ENCODE measurements at places on chromosomes 7 and 10.

- no peak for DNase-seq
These were observed 59.5 kb upstream of the PRKG1 start for GRCh38 chr10:51014680-51015389.

- DNase-seq, result no peak
These were observed 140.2 kb downstream of the CDK14 start for GRCh38 chr7:90736316-90736715.

- DNase-seq, result no peak
These were observed 616.1 kb downstream of the PTPRN2 start for GRCh38 chr7:157971501-157971900.

DNA sequence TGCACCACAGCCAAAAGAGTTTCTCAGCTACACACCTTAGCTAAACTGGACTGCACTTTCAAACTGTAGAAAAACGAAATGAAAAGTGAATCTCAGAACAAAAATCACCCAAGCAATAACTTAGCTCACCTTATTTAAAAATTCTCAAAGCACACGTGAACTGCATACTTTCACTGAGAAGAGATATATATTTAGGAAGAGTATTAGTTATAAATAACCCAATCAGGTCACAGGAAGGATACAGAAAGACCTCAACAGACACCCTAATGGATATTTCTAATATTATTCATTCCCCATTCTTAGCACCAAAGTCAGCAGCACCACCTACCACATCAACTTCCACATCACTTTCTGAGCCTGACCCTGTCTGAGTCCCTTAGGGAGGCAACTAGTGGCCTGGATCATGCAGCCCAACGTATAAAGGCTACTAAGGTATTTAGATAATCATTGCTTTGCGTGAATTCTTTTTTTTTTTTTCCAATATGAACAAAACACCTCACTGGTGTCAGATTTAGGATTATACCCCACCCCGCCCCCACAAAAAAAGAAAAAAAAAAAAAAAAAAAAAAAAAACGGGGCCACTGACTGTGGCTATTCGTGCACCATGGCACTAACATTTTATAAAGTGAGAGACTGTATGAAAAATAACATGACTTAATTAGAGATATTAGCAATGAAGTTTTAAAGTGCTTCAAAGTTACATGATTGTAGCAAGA, 2.6 kb downstream of the ABI1 start:
- no peak for DNase-seq

GRCh38 chr10:80164596-80164995, 32.1 kb downstream of the PLAC9 start:
- DNase-seq, result no peak

- peak; percentile 43 for DNase-seq
These were observed 28.1 kb downstream of the DLG5 start for GRCh38 chr10:77898323-77899079.

DNA sequence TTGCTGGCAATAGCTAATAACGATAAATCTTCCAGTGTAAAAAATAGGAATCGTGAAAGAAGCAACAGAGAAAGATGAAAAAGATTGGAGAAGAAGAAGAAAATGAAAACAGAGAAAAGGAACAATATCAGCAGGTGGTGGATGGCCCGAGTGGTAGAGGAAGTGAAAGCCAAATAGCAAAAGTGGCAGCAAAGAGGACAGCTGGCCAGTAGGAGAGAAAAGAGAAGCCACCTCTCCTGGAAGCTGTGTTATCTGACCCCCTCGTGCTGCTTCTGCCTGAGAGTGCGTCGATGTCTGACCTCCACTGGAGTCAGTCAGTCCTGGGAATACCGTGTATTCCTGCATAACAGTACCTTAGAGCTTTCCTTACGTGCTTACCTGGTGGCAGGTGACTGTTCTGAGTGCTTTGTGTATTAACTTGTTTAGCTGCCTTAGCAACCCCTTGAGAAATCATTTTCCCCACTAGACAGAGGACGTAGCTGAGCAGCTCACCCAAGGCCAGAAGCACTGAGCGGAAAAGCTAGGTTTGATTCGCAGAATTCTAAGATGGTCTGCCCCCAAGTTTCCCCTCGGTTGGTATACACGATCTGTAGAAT, 88.3 kb downstream of the CHN2 start:
- no peak for DNase-seq

GRCh38 chr10:14570800-14571199, 203.9 kb downstream of the FAM107B start:
- no peak for DNase-seq

- no peak for DNase-seq
These were observed 163.0 kb upstream of the TNS3 start for GRCh38 chr7:47744883-47745282.

GRCh38 chr7:129612112-129613015, 844 bp downstream of the NRF1 start:
- peak; percentile 43 for DNase-seq

GRCh38 chr7:93442478-93443224, 131.9 kb downstream of the CALCR start:
- peak; percentile 53 for DNase-seq

GRCh38 chr7:20440472-20441105, 109.9 kb downstream of the ITGB8 start:
- peak; percentile 42 for DNase-seq

GRCh38 chr10:6657669-6658068, 77.6 kb upstream of the PRKCQ start:
- DNase-seq, result no peak

- peak; percentile 90 for DNase-seq
These were observed at the start of gene TSPAN33 for GRCh38 chr7:129144095-129144833. Gene TSPAN33 (plus strand): TSS chr7:129144707. CDS start chr7:129144981, 274 bp downstream.

DNA sequence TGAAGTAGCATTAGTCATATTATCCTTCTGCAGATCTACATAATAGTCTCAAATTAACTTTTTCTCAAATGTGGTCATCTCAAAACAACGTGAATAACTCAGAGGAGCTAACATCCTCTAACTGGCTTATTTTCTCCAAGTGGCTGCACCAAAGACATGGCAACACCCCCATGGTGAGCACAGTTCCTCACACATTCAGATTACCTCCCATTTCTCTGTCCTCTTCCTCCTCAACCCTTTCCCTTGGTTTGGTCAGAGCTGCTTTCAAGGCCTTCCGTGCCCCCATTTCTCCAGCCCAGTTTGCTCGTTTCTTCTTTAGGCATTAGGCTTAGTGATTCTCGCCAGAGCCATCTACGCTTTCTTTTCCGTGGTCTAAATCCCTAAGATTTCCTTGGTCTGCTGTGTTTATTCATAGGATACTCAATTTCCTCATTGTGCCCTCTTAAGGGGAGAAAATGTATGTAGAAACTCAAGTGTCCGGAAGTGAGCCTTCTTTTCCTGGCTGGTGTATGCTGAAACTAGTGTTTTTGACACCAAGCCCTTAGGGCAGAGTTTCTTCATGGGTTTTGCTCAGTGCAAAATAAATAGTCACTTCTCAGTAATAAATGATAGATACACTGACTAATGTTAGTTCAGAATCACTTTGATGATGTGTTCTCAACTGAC, 2.6 kb downstream of the MET start:
- DNase-seq, result no peak

DNA sequence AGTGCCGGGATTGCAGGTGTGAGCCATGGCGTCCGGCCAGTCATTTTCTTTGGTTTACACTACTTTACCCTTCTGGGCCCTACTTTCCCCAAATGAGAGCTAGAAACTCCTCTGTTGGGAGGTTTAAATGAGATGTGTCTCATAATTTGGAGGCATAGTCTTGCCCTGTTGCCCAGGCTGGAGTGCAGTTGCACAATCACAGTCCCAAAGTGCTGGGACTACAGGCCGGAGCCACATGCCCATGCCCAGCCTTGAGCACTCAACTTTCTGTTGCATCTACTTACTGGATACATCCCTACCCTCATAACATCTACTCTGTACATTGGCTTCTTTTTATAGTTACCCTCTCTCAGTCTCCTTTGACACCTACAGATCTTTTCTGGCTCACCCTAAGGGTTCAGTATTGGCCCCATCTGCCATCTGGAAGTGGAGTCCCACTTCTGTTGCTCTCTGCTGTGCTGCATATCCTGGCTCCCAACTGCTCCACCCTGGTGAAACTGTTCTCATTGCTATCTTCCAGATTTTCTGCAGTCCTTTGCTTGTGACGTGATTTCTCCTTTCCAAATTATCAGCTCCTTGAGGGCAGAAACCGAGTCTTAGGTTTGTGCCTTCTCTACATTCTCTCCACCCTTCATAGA, 8.4 kb downstream of the EIF4H start:
- DNase-seq, result no peak

GRCh38 chr10:49011756-49012155, 72.1 kb upstream of the LRRC18 start:
- no peak for DNase-seq

DNA sequence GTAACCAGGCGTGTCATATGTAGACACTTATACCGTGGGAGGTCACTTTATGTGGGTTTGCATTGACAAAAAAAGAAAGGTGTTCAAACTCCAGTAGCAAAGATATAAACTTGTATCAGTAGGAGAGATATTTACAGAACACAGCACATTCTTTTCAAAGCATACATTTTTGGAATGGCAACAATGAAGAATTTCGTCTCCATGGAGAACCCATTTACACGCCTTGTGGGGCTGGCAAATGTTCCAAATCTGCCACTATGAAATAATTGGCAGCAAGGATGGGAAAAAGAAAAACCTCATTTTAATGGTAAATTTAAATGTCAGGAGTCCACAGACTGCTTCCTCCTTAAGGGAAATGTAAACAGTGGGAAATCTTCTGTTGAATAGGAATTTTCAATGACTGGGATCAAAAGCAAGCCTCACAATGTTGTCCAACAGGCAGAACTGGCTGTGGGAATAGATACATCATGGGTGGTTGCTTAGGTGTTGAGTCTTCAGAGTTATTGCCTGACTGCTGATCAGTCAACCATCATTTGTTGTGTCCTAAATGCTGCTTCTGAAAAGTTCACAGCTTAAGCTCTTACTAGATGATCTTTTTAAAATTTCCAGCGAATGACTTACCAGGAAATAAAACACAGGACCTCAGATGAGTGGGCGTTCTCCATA, 256.6 kb upstream of the SEMA3C start:
- DNase-seq, result no peak

DNA sequence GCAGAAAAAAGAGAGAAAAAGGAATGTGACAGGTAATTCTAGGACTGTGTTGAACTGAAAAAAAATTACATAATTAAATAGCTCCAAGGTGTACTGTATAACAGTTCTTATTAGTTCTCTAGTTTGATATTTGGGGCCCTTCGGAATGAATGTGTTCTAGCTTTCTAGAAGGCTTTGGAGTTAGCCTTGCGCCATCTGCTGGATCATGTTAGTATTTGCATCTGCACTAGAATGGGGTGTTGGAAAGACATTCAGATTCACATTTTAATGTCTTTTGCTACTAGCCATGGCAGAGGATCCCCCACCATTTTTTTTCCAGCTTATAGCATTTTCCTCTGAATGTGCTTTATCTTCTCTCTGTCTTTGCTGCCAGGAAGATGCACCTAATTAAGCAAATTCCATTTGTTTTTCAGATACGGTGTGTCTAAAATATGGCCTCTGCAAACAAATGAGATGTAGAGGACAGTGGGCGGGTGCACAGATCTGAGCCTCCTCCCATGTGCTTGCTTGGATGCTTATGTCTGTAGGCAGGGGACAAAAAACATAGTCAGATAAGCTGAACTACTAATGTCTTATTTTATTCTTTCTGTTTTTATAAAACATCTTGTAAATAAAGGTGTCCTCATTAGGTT, 238.5 kb downstream of the PHF14 start:
- peak; percentile 52 for DNase-seq

- no peak for DNase-seq
These were observed 24.5 kb upstream of the KLF14 start for GRCh38 chr7:130758429-130759056.

GRCh38 chr7:151566897-151567320, 47.2 kb upstream of the RHEB start:
- DNase-seq, result no peak

DNA sequence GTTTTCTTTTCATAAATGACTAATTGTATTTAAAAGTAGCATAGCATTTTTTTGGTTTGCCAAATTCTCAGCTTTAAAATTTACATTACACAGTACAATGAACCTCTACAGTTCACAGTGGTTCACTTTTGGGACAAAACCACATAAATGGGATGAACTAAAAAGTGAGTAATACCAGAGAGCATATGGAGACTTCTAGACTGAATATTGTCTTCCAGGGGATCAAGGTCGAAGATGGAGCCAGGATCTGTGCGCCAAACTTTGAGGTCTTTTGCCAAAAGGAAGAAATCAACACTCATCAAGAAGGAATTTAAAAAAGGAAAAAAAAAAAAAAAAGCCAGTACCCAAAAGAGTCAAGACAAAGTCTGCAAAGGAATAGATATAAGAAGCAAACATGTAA, 87.5 kb downstream of the NEBL start:
- DNase-seq, result no peak

GRCh38 chr10:99888622-99889021, 106.2 kb downstream of the ABCC2 start:
- DNase-seq, result no peak

- DNase-seq, result no peak
These were observed 4.7 kb downstream of the FXYD4 start for GRCh38 chr10:43376046-43376635.

- no peak for DNase-seq
These were observed 12.0 kb upstream of the SMARCD3 start for GRCh38 chr7:151260471-151260870.

DNA sequence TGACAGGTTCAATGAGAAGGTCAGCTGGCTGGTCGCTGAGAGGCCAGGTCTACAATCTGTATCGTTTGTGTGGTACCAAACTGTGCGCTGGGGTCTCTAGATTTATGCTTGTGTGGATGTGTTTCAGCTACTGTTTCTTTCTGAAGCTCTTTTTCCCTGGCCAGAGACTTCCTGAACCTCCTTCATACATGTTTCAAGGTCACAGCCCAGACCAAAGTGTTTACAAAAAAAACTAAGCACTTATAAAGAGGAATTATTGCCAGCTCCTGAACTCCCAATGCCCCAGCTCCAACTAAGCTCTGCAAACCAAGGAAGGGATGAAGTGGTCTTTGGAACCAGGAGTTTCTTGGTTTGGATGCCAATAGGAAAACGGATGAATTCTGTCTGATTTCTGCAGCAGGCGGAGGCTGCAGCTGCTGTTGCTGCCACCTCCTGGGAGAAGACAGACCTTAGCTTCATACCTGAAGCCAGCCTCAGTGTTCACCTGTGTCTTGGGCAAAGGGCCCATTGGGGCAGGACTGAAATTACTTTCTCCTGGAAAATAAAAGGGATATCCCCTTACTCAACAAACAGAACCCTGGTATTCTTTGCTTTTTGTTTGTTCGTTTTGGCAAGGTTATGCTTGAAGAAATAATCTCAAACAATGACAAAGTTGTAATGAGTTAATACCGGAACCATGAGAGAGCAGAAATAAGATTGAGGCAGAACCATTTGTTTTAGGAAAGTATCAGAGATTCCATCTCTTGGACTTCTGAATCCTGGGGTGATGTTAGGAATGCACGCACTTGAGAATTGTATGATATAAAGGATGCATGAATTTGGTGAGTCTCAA, 24.6 kb upstream of the MKLN1 start:
- DNase-seq, result no peak

DNA sequence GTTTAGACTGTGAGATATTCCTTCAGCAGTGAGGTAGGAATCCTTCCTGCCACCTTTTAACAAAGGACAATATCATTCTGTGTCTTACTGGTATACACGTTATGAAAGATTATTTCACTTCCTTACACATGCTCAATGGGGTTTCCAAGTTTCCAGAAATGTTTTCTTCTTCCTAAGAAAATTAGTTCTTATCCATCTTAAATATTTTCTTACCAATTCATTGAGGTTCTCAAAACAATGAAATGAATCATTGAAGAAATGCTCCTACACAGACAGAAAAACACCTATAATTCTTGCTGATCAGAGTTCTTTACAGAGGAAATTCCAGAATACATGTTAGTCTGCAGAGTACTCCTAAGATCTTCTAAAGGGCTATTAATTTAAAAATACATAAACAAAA, 51.4 kb upstream of the SEC61G start:
- no peak for DNase-seq

GRCh38 chr10:59864141-59864962, 42.0 kb downstream of the CCDC6 start:
- DNase-seq, result no peak
